ENCODE measurements at places on chromosomes 4 and X.

DNA sequence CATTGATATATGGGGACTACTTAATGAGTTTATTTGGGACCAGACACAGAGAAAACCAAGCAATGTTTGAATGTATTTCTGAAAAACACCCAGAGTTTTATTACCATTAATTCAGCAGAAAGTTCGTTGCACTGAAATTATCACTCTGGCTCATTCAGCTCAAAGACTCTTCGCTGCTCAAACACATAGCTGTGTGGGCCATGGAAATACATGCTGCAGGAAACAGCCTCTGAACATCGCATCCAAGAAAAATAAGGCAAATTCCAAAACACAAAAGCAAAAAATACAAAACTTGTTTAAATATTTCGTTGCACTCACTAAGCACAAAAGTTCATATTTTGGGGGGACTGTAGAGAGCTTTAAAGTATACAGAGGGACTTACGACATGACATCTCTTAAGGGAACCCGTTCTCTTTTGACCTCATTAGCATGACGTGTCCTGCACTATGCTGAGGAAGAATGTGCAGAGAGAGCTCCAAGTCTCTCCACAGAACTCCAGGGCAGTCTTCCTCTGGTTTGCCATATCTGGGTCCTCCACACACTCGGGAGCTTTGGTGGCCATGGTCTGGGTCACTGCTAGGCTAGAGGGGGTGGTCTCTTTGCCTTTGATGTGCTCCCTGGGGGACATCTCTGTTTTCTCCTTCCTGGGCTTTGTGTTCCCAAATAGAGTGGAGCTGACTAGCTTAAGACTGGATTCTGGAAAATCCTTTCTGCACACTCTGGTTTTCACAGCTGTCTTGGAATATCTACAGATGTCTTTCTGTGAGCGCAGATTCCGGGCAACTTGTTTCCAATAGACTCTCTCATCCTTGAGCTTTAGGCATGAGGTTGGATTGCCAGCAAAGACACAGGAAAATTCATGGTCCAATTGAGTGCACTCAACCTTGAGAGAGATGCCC, 2.8 kb downstream of the FGFBP1 start:
- no peak for DNase-seq

GRCh38 chrX:17413228-17413627, 38.2 kb downstream of the NHS start:
- DNase-seq = no peak

GRCh38 chr4:71697031-71697430, 86.8 kb downstream of the GC start:
- DNase-seq = no peak

DNA sequence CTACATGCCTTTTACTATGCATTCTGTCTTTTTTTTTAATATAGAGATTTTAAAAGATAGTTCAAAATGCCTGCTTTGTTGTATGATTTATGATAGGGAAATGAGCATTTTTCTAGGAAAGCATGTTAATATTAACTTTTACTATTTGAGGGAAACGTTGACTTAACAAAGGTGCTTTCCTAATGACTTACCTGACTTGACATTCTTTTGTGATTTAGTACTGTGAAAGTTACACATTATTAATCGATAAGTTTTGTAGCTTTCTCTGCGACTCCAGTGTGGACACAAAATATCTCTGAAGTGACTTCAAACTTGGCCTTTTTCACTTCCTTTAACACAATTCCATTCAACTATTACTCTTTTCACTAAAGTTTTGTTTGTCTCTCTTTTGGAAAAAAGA, 184.3 kb downstream of the GC start:
- no peak for DNase-seq

- no peak for DNase-seq
These were observed 312.6 kb upstream of the FTHL17 start for GRCh38 chrX:31384471-31384870.

All from activated T-cell treated with anti-CD3 and anti-CD28 coated beads, Interleukin-2, amount 50 U/mL, for 1 hour (primary cell).